ENCODE measurements at places on chromosomes 2 and 18. TPM values are rescaled to one million over a fixed set of nuclear protein-coding genes. Genes with fewer than 3 reads are reported as not detected.

The ANTXR1 gene
- 86.6 TPM for total RNA-seq

The CELF4 gene
- not detected for total RNA-seq

The FIGN gene
- total RNA-seq, result 1.0 TPM

The VIT gene
- 6.8 TPM for total RNA-seq

The GALR1 gene
- not detected for total RNA-seq
